H9 (cell line): ENCODE measurements at places on chromosomes 7 and 10.

GRCh38 chr10:14684354-14684753 lies 90.3 kb downstream of the FAM107B start:
- no peaks in the 10 kb centered on the region for H3K36me3 ChIP-seq
- H3K4me1 ChIP-seq = no peaks in the 10 kb centered on the region
- DNase-seq = no peak
- H3K27ac ChIP-seq = no peak overlapping the region
- no peaks in the 10 kb centered on the region for H3K27me3 ChIP-seq
- no peak overlapping the region for H3K4me3 ChIP-seq

DNA sequence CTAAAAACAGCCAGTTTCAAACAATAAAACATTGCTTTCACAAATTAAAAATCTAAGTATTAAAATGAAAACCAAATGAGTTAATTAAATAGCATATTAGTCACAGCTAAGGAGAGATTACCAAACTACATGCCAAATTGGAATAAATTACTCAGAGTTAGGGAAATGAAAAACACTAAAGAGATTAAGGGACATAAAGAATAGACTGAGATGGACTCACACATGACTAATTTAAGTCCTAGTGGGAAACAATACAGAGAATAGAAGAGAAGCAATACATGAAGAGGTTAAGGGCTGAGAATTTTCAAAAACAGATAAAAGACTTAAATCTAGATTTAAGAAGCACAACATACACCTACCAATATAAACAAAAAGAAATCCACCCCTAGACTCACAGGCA lies 110.6 kb downstream of the ZFAND4 start:
- peaks cover 2% of the 10 kb centered on the region; the same call in 1 of the 2 replicates for H3K4me1 ChIP-seq
- no peak overlapping the region for H3K4me3 ChIP-seq
- no peak for DNase-seq
- H3K36me3 ChIP-seq = peaks cover 6% of the 10 kb centered on the region; the same call in 2 of the 3 replicates
- no peak overlapping the region for H3K27ac ChIP-seq

GRCh38 chr10:8396675-8397074 lies 342.2 kb downstream of the GATA3 start:
- no peaks in the 10 kb centered on the region for H3K27me3 ChIP-seq
- no peak overlapping the region for H3K27ac ChIP-seq
- no peaks in the 10 kb centered on the region for H3K4me1 ChIP-seq

GRCh38 chr7:95693551-95694333 lies 78.6 kb upstream of the DYNC1I1 start:
- no peak for DNase-seq
- H3K4me3 ChIP-seq = no peak overlapping the region
- H3K36me3 ChIP-seq = no peaks in the 10 kb centered on the region
- H3K4me1 ChIP-seq = no peaks in the 10 kb centered on the region
- no peaks in the 10 kb centered on the region for H3K27me3 ChIP-seq

DNA sequence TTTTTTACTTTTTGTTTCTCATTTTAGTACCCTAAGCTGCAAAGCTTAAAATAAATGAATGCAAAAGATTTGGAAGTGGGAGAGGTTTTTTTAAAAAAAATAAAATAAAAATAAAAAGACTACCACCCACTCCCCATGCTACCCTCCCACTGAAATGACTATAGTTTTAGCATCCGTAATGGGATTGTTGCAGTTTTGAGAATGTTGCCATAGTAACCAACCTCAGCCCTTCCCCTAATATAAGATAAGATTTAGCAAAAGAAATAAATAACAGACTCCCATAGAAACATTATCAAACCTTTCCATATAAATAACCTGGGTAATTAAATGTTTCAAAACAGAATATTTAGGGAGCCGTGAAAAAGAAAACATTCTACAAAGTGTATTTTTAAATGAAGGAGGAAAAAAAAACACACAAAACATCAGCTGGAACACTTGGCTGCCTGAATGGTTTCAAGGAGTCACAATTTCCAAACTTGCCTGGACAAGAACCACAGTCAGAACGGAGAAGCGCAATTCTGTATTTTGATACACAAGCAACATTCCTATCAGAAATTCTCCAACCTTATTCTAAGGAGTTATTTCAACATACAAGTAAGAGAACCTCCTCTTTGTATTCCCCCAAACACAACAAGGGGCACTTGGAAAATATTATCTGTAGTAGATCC lies 57.4 kb downstream of the DGKI start:
- no peaks in the 10 kb centered on the region for H3K36me3 ChIP-seq
- no peaks in the 10 kb centered on the region for H3K4me1 ChIP-seq
- no peak overlapping the region for H3K27ac ChIP-seq
- H3K4me3 ChIP-seq = no peak overlapping the region
- no peak for DNase-seq

- no peaks in the 10 kb centered on the region for H3K36me3 ChIP-seq
- no peak overlapping the region for H3K27ac ChIP-seq
- DNase-seq = peak; percentile 59
- no peak overlapping the region for H3K4me3 ChIP-seq
- H3K4me1 ChIP-seq = peaks cover 4% of the 10 kb centered on the region; the same call in 1 of the 2 replicates
- H3K27me3 ChIP-seq = no peaks in the 10 kb centered on the region
These were observed 118.8 kb upstream of the SFMBT2 start for GRCh38 chr10:7529638-7530037.

GRCh38 chr10:110815354-110816004 lies 56.2 kb upstream of the PDCD4 start:
- H3K36me3 ChIP-seq = no peaks in the 10 kb centered on the region
- H3K27ac ChIP-seq = no peak overlapping the region
- no peak for DNase-seq
- H3K27me3 ChIP-seq = no peaks in the 10 kb centered on the region
- H3K4me1 ChIP-seq = no peaks in the 10 kb centered on the region
